Hematopoietic multipotent progenitor cell treated with erythropoietin and hydrocortisone succinate and interleukin-3 and kit ligand, for 15 days (in vitro differentiated cells): ENCODE measurements at places on chromosomes 3 and 15.

GRCh38 chr3:138438896-138439295, 4.5 kb downstream of the ESYT3 start:
- DNase-seq: no peak

- no peak for DNase-seq
These were observed 116.6 kb downstream of the DNAJB8 start for GRCh38 chr3:128349963-128350599.

DNA sequence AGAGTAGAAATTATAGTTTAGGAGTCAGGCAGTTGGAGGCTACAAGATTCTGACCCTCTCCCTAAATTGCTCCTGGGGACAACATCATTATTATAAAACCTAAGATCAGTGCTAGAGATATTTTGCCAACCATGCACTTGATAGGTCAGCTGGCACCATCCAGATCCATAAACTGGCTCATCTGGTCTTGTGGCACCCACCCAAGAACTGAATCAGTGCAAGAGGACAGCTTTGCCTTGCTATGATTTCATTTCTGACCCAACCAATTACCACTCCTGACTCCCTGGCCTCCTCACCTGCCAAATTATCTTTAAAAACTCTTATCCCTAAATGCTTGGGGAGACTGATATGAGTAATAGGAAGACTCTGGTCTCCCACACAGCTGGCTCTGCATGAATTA, 461.1 kb upstream of the TGFBR2 start:
- DNase-seq: no peak

- no peak for DNase-seq
These were observed 25.1 kb downstream of the CNTN6 start for GRCh38 chr3:1117843-1118473.

GRCh38 chr3:49641921-49642707, 32.0 kb upstream of the APEH start:
- DNase-seq: no peak

GRCh38 chr3:37243820-37244748, 69.7 kb upstream of the LRRFIP2 start:
- DNase-seq: peak; percentile 68

DNA sequence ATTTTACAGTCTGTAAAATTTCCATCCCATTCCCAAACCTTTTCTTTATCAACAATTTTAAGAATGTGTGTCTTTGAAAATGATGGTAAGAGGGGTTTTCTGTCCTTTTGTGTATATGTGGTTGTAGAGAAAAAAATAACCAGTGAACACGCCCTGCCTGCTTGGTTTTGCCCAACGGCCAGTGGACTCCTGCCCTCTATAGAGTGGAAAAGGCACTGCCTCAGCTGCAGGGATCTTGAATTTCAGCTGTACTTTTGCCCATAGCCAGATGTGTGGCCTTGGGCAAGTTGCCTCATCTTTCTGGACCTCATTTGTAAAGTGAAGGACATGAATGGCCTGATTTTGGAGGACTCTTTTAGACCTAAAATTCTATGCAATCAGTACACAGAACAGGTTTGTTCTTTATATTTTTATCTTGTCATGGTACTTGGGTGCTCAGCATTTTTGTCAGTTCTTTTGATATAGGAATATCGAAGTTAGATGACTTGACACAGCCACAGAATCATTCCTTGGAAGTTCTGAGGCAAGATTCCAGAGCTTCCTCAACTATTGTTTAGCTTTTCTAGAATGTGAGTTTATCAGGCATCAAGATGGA, 81.0 kb downstream of the CLDN11 start:
- no peak for DNase-seq

- DNase-seq: no peak
These were observed 984 bp upstream of the RPP25 start for GRCh38 chr15:74957476-74958035.

GRCh38 chr15:48796521-48796920, 14.3 kb downstream of the CEP152 start:
- no peak for DNase-seq

GRCh38 chr15:31017311-31017710, 25.9 kb upstream of the MTMR10 start:
- no peak for DNase-seq

- no peak for DNase-seq
These were observed 15.1 kb downstream of the HRG start for GRCh38 chr3:186680869-186681268.

GRCh38 chr15:99421172-99421656, 144.6 kb upstream of the MEF2A start:
- DNase-seq: no peak

DNA sequence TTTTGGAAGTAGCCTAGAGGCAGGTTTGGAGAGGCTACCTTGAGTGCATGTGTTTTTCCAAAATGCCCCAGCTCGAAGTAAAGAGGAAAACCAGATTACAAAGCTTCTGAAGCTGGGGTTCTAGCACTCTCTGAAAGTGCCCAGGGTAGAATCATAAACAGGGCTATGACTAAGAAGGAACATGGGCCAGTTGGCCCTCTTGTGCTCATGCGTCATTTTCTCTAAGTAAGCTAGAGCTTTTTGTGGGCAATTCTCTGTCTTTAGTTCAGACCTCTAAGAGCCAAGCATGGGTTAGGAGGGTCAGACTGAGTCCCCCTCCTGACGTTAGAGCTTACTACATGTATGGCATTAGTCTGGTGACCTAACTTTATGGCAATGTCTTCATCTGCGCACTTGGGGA, 129.5 kb upstream of the UMPS start:
- no peak for DNase-seq

- DNase-seq: no peak
These were observed 51.7 kb downstream of the TAFA4 start for GRCh38 chr3:68880632-68881031.

DNA sequence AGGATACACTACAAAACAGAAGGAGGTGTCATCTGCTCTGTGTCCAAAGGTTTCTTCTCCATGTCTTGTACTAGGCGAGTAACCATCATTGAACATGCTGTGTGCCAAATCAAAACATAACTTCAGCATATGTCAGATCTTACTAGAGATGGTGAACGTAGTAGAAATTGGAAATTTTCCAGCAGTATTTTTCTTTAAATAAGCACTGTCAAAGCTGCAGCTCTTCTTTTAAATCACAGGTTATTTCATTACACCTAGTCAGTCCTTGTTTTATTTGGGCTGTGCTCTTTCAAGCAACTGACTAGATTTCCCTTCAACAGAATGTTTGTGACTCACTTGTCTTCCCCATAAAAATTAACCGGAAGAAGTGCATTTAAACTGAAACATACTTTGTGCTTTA, 46.5 kb downstream of the MSL2 start:
- no peak for DNase-seq

DNA sequence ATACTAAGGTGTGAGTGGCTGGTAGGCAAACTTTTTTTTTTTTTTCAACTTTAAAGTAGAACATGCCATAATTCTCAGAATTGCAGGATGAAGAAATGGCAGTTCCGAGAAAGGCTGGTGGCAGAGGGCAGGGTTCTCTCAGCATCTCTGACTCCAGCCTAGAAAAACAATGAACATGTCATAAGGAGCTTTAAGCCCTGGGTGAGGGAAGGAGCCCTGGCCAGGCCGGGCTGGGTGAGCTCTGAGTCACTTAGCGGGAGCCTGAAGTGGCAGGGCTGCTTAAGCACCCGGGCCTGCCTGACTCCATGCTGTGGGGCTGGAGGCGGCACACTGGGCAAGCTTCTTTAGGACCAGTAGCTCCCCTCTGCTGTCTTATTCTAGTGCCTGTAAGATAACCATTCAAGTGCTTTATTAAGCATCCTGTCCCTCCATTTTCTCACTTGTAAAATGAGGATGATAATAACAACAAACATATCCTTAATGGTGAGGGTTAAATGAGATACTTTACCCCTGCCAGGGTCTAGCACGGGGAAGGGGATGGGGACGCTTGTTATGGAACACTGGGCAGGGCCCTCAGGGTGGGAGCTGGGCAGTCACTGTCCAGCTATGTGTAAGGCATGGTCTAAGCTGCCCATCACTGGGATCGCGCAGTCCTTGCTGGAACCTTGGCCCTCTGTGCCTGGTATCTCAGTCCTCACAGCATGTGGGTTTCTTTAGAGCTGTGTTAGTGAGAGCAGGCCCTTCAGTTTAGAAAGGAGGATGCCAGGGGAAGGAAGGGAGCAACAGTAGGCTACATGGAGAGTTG, 18.4 kb downstream of the SMAD6 start:
- peak; percentile 81 for DNase-seq

- no peak for DNase-seq
These were observed 30.0 kb upstream of the RPL14 start for GRCh38 chr3:40427045-40427669.

- DNase-seq: no peak
These were observed 279.2 kb upstream of the KCNH8 start for GRCh38 chr3:18868911-18869689.

DNA sequence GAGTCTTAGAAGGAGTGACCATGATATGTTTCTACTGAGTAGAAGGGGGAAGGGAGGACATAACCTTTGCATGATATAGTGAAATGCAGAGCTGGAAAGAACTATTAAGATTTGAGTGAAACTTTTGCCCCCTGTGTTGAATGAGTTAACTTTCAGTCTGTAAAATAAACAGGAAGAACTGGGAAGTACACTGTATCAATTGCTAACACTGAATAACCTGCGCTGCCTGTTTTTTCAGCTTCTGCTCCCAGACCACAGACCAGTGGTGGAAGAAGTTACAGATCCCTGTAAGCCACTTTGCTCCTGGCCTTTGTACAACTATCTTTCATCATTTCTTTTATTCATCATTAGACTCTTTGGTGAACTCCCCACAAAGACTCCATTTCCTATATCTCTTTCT, 3.6 kb upstream of the LRCH3 start:
- no peak for DNase-seq

GRCh38 chr3:53624061-53624857, 129.8 kb downstream of the CACNA1D start:
- DNase-seq: no peak

GRCh38 chr3:18679238-18679637, 254.1 kb upstream of the SATB1 start:
- no peak for DNase-seq
